ENCODE measurements at places on chromosomes 16 and 17.

GRCh38 chr16:74511961-74512360 is 90.7 kb upstream of the CLEC18B start:
- DNase-seq: no peak

- DNase-seq: no peak
Measured at GRCh38 chr17:31838636-31839225, 20.3 kb downstream of the COPRS start.

- no peak for DNase-seq
Measured at GRCh38 chr16:57801098-57801808, 1.0 kb downstream of the KIFC3 start.

GRCh38 chr17:55440391-55440790 is 18.8 kb upstream of the MMD start:
- no peak for DNase-seq

- no peak for DNase-seq
Measured at GRCh38 chr17:58605986-58606385, 85.9 kb downstream of the TEX14 start.

Data from NCI-H1105 (cell line).